ENCODE measurements at places on chromosomes 11 and 22. TPM values are rescaled to one million over a fixed set of nuclear protein-coding genes. Genes with fewer than 3 reads are reported as not detected.

The BIK gene
- total RNA-seq: not detected

The MMP12 gene
- total RNA-seq: 0.44 TPM

The C11orf86 gene
- not detected for total RNA-seq

The MLC1 gene
- total RNA-seq: not detected

The GLYATL2 gene
- 5.5 TPM for total RNA-seq

The OR5P2 gene
- not detected for total RNA-seq

The POU2AF3 gene
- total RNA-seq: not detected

The CCDC157 gene
- total RNA-seq: 2.3 TPM

The OR52I1 gene
- total RNA-seq: not detected

The RASSF10 gene
- not detected for total RNA-seq

The SMTNL1 gene
- total RNA-seq: not detected
